Left ventricle myocardium inferior (tissue), 1 donor: ENCODE measurements at places on chromosomes 2 and 18.

DNA sequence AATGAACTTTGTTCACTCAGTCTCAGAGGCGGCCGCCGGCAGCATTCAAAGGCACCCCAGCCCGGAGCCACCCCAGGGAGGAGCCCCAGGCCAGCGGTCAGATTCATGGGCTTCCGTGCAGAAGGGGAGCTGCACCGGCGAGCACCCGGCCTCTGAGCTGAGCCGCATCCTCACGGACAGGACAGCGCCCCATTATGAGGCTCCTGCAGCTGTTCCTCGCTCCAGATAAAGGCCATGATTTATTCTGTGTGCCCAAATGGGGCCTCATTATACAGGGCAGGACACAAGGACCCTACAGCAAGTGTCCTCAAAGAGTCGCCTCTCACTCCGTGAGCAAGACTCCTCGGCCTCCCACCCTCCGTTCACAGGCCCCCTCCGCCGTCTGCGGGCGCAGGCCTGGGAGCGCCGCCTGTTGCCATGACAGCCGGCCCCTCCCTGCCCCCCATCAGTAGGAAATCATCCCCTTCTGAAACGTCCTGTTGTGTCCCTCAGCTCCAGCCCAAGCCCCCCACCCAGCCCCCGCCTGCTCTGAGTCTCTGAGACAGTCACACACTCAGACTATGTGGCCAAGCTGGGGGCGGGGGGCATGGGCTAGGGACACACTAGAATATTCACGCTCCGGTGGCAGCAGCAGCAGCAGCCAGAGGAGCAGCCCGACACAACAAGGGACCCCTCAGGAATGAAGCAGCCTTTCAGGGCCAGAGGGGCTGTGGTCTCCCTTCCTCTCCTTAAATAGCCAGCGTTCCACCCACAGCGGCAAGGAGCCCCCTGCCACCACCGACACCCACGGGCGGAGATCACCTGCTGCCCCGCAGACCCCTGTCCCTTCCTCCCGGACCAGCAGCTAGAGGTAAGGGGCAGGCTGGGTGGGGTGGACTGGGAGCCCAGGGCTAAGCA, at the start of gene GPR17:
Gene GPR17, plus strand, starts transcription at position 759 of the 897 bp plus-strand sequence. CDS start 4,583 bp downstream, outside the sequence.
- DNase-seq, result no peak

GRCh38 chr2:84946204-84947009, 24.6 kb upstream of the KCMF1 start:
- no peak for DNase-seq

DNA sequence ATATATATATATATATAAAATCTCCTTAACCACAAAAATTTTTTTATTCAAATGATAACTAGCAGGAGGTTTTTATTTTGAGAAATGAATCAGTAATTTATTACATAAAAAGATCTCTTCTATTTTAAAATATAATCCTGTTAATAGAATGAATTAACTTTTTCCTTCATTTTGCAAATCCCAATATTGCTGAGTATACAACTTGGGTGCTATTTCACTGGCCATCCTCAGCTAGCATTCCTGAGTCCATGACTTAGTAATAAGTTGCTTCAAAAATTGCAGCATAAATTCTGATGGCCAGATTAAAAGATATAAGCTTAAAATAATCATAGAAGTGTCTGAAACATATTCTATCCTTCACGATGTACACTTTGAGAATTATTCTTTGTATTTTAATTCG, 155.6 kb downstream of the FSIP2 start:
- DNase-seq, result no peak

GRCh38 chr2:9424447-9425164, 1.2 kb downstream of the CPSF3 start:
- no peak for DNase-seq

GRCh38 chr18:48850822-48851598, 99.8 kb downstream of the SMAD7 start:
- DNase-seq, result no peak

DNA sequence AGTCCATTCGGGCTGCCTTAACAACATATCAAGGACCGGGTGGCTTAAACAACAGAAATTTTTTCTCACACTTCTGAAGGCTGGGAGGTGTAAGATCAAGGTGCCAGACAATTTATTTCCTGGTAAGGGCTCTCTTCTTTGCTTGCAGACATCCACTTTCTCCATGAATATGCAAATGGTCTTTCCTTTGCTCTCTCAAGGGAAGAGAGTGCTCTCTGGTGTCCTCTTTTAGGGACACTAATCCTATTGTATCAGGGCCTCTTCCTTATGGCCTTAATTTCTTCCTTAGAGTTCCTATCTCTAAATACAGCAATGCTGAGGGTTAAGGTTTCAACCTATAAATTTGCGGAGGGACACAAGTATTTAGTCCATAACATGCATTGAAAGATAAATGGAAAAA, 770.8 kb downstream of the DSC3 start:
- DNase-seq, result no peak

DNA sequence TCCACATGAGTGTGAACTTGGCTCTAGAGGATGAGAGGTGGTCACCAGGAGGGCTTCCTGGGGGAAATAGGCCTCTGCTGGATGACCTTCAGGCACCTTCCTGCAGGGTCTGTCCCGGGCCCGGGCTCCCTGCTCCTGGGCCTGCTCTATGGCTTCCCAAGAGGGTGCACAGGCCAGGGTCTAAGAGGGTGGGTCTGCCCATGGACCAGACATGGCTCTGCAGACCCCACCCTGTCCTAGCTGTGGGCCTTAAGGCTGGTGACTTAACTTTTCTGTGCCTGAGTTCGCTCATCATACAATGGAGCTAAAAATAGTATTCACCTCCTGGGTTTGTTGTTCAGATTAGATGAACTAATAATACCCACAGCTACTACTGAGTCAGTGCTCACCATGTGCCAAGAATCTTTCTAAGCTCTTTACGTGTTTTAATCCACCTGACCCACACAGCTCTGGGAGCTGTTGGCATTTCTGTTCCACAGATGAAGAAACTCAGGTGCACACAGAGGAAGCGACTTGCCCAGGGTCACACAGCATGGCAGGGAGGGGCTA, 14.4 kb downstream of the INHBB start:
- no peak for DNase-seq

DNA sequence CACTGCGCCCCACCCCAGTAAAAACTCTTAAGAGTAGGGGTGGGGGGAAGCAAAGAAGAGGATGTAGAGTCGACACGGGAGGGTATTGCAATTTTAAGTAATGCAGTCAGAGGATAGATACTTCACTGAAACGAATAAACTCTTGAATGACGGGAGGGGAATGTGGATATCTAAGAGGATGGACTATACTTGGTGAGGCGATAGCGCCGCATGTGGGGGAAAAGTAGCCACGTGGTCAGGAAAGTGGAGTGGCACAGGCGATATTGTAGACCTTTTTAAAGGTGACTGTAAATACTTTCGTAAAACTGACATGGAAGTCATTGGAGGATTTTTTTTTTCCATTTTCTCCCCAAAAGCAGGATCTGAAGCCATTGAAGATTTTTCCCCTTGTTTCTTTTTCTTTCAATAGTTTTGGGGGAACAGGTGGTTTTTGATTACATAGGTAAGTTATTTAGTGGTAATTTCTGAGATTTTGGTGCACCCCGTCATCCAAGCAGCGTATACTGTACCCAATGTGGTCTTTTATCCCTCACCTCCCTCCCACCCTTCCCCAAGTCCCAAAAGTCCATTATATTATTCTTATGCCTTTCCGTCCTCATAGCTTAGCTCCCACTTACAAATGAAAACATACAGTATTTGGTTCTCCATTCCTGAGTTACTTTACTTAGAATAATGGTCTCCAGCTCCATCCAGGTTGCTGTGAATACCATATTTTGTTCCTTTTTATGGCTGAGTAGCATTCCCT, 13.8 kb downstream of the CLK1 start:
- DNase-seq, result no peak

GRCh38 chr2:184577056-184577455, 21.3 kb upstream of the ZNF804A start:
- DNase-seq, result no peak

DNA sequence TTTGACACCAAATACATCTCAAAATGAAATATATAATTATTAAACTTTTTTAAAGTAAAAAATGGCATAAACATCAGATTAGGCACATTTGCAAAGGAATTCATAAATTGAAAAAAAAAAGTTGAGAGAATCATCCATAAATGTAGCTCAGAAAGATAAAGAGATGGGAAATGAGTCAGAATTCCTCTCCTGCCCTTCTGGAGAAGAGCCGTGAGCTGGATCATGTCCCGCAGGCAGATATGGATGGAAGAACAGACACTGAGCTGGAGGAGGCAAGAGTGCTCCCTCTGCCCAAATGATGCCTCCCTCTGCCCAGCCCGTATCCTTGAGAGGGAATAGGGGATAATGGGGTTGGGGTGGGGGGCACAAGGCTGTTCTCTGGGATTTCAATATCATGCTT, 190.9 kb downstream of the TFCP2L1 start:
- DNase-seq, result no peak

DNA sequence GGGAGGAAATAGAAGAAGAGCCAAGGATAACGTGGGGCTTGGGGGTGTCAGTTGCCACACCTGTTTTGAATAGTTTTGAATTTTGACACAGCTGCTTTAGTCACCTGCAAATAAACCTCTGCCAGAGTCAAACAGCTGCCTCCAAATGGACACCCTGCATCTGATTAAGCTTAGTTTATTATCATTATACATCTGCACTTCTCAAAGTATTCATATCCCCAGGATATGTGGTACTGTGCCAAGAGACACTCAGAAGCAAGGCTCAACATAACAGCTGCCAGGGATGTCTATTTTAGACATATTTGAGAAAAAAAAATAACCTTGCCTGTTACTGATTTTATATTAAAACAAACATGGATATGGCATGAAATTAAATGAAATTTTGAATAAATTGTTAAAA, 122.5 kb upstream of the WDR75 start:
- no peak for DNase-seq

- DNase-seq, result no peak
Observed at GRCh38 chr18:26056291-26056690, 34.1 kb downstream of the SS18 start.

DNA sequence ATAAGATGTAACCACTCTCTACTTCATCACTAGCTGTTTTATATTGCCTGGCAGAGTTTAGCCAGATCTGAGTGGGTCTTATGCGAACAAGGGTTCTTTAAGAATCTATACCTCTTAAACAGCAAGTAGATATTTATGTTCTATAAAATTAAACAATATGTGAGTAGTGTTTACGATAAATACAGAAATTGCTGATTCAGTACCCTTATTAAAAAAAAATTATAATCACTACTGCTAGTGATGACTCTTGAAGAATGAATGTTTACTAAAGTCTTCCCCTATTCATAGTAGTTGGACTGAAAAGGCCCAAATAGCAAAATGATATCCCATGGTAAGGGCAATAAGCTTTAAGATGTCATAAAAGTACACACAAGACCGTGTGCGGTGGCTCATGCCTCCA, 98.7 kb upstream of the DTNB start:
- DNase-seq, result no peak

- DNase-seq, result no peak
Observed at GRCh38 chr2:190717764-190718651, 69.1 kb downstream of the NAB1 start.

DNA sequence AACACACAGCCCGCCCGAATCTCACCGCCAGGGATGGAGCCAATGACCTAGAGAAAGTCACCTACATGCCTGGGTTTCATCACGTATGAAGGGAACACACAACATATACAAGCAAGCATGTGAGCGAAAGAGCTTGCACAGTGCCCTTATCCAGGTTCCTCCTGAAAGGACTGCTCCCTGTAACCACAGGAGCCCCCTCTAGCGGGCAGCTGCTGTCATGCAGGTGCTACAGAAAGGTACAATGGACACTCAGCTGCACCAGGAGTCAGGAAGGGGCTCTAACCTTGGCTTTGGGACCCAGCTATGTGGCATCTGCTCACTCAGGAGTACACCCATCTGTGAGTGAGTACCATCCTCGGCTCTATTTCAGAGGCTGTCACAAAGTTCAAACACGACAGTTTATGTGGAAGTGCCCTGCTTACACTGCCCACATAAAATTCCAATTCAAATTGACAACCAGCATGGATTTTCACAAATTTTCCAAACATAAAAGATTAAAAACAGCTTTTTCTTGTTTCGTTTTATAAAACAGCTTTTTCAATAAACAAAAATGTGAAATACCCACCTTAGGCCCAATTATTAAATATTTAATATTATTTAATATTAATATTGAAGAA, 3.5 kb downstream of the NDUFA10 start:
- DNase-seq, result peak; percentile 60
